ENCODE measurements at places on chromosomes 4 and X.

GRCh38 chrX:148960060-148960459 lies 459.6 kb downstream of the AFF2 start:
- DNase-seq: no peak

GRCh38 chr4:4364061-4364460 lies 22.8 kb upstream of the NSG1 start:
- no peak for DNase-seq

GRCh38 chrX:155766321-155766720 lies 114.8 kb upstream of the VAMP7 start:
- no peak for DNase-seq

DNA sequence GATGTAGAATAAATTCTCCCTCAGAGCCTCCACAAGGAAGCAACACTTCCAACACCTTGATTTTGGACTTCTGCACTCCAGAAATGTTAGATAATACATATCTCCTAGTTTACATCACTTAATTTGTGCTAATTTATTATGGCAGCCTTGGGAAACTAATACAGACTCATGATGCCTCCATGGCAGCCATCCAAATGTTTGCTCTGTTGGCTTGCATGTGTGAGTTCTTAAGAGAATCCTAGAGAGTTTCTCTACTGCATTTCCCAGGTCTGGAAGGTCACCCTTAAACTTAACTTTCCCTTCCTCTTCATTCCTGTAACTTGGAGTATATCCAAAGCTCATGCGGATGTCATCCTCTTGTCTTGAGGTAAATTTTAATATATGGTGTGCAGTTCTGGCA lies 956.1 kb downstream of the ADGRL3 start:
- DNase-seq: no peak

DNA sequence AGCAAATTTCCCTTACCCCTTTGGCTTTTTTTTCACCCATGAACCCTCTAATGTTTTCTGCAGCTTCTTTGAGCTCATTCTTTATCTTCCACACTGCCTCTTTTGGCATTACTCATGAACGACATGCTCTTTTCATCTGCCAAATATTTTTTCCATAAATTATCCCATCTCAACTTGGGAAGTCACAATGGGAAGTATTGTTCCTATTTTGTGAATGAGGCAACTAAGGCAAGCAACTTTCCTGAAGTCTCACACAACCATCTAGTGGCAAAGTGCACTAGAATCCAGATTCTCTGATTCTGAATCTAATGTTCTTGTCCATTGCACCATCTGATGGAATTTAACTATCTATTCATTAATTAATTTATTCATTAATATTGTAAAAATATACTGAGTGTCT lies 625 bp downstream of the RTL9 start:
- no peak for DNase-seq

DNA sequence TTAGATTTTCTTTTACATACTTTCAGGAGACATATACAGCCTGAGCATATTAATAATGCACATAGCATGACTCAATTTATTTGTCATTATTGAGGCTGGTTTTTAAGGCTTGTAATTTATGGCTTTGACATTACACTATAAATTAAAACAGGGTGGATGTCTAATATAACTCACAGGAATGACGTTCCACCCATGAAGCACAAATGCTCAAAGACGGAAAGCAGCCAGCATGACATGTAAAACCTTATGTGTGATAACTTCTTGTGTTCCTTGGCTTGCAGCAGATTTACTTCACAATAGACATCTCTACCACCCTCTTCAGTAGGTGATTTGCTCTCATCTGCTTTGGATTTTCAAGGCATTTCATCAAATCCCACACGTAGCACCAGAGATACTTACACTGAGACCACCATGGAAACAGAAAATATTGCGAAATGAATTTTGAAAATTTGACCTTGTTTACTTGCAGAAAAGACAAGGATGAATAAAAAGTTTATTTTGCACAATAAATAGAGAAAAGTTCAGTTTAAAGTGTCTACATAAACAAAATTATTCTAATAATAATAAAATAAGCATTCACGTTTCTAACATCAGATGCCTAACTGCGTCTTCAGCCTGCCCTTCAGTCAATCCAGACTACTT lies 64.7 kb upstream of the BTC start:
- no peak for DNase-seq

GRCh38 chr4:11949355-11949754 lies 520.7 kb upstream of the HS3ST1 start:
- no peak for DNase-seq

- DNase-seq: no peak
Measured at GRCh38 chrX:135536877-135537276, 16.4 kb downstream of the INTS6L start.

GRCh38 chr4:5158825-5159224 lies 107.5 kb downstream of the STK32B start:
- no peak for DNase-seq

GRCh38 chrX:107678957-107679740 lies 50.8 kb downstream of the PRPS1 start:
- DNase-seq: peak; percentile 54
